PC-3 (cell line): ENCODE measurements at places on chromosomes 7 and 10.

DNA sequence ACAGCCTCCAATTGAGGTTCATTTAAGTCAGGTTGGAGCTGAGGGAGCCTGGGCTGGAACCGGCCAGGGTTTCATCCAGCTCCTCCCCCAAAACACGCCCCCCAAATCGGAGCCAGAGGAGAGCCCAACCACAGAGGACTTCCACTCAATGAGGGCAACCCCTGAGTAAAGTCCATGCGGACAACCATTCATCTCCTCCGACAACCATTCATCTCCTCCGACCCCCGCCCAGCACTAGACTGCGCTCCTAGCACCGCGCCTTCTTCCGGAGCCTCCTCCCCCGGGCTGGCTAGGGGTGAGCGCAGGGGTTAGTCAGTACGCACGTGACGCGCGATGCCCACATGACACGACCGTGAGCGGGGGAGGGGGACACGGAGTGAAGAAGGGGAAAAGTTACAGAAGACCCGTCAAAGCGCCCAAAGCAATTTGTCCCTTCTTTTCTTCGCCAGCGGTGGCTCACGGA lies 1.4 kb downstream of the MAGI2 start:
- DNase-seq: no peak

- peak; percentile 81 for DNase-seq
Observed at GRCh38 chr10:87863053-87863943, at the start of the genes KLLN and PTEN. KLLN (minus strand) TSS chr10:87863533; CDS start chr10:87862487, 1,046 bp downstream. PTEN (plus strand) TSS chr10:87863625; CDS start chr10:87864470, 845 bp downstream.

- DNase-seq: no peak
Observed at GRCh38 chr10:46226232-46226631, 60.6 kb upstream of the ANTXRL start.

GRCh38 chr7:2680792-2681490 lies 7.1 kb upstream of the AMZ1 start:
- DNase-seq: peak; percentile 79

GRCh38 chr10:104920476-104920875 lies 279.4 kb downstream of the SORCS3 start:
- no peak for DNase-seq

GRCh38 chr7:156400046-156400445 lies 240.5 kb upstream of the RNF32 start:
- no peak for DNase-seq

GRCh38 chr7:149748076-149748874 lies 25.1 kb downstream of the ZNF467 start:
- no peak for DNase-seq
